ENCODE measurements at places on chromosomes 1 and 21.

- no peak for DNase-seq
Observed at GRCh38 chr1:209609791-209610630, 26.5 kb downstream of the CAMK1G start.

- DNase-seq = no peak
Observed at GRCh38 chr1:12507631-12508030, 110.4 kb downstream of the DHRS3 start.

DNA sequence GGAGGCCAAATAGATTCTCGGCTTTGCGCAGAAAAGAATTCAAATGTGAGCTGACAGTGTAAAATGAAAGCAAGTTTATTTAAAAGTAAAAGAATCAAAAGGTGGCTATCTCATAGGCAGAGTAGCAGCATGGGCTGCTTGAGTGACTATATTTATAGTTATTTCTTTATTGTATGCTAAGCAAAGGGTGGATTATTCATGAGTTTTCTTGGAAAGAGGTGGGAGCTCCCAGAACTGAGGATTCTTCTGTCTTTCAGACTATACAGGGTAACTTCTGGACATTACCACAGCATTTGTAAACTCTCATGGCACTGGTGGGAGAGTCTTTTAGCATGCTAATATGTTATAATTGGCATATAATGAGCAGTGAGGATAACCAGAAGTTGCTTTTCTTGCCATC is 659.9 kb downstream of the RWDD3 start:
- no peak for DNase-seq

- DNase-seq = no peak
Observed at GRCh38 chr1:118558933-118559332, 373.9 kb upstream of the SPAG17 start.

GRCh38 chr1:91885213-91885715 is 687 bp downstream of the TGFBR3 start:
- DNase-seq = no peak

GRCh38 chr1:154864189-154864975 is 5.7 kb downstream of the KCNN3 start:
- DNase-seq = no peak

GRCh38 chr1:53278298-53278725 is 40.0 kb upstream of the MAGOH start:
- peak; percentile 55 for DNase-seq

DNA sequence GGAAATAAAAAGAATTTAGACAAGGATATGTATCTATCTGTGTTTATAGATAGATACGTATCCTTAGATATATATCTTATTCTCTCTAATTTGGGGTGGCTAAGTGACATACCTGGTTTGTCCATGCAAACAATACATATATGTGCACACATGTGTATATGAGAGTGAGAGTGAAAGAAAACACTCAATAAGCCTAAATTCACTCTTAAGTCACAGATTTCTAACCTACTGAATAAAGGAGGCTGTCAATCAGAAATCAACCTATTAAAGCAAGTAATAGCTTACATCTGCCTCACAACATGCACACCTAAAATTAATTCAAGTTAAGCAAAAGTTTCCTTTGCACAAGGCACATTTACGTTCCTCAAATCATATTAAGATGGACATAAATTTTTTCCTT is 106.9 kb upstream of the LBR start:
- no peak for DNase-seq

DNA sequence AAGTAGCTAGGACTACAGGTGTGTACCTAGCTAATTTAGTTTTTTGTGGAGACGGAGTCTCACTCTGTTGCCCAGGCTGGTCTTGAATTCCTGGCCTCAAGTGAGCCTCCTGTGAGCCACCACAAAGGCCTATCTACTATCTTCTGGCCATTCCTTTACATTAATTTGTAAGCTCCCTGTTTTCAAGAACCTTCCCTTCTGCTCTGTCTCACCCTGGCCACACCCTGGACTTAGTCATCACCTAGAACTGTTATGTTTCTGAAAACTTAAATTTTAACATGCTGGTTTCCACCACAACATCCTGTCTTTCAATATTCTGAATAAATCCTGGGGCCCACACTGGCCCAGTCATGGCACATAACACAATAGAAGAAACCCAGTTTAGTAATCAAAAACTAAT is 4.9 kb upstream of the B4GALT3 start:
- peak; percentile 26 for DNase-seq

GRCh38 chr1:229342656-229343569 is at the start of gene CCSAP:
Gene CCSAP, minus strand, starts transcription at chr1:229343047. Its CDS starts 582 bp downstream, at chr1:229342465.
- peak; percentile 26 for DNase-seq

DNA sequence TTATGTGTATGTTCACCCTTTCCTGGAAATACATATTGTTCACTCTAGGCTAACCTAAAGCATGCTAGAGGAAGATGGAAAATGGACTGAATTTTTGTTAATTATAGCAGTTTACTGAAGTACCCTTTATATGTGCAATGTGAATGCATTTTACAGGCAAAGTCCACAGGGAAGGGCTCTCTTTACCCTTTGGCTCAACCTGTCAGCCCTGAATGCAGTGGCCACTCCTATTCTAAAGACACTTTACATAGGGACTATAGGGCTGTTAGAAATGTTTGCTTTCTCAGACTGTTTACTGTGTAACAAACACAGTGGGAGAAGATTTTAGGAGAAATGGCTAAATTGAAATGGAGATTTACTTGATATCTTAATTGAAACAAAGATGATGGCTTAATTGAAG is 78.5 kb downstream of the BRINP2 start:
- no peak for DNase-seq

GRCh38 chr1:17356387-17357026 is 15.5 kb upstream of the PADI6 start:
- DNase-seq = no peak

DNA sequence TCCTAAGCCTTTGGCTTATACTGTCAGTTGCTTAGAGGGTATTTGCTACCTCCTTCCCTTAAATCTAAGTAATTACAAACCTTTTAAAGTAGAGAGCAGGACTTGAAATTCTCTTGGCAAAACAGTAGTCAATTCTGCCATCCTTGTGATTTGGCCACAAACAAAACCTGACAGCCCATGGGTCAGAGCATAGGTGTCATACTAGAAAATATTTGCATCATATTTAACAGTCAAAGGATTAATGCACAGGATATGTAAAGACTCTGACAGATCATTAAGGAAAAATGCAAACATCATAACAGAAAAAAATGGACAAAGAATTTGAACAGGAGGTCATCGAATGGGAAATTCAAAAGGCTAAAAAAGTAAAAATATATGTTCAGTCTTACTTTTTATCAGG is 50.5 kb downstream of the ZFYVE9 start:
- DNase-seq = no peak

DNA sequence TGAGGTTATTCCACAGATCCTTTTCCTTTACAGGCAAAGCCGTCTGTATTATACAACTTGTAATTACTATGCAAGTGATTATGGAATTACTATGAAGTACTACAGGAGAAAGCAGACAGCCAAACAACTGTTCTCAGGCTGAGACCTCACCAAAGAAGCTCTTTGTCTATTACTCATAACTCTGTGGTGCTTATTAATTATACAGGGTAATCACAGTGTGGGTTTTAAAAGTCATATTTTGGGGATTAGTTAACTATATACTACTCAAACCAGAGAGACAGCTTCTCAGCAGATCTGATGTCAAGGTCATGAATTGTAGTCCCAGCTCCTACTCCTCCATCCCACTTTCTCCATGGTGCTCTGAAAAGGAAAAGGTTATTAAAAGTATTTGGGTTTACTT is 49.6 kb downstream of the CTTNBP2NL start:
- DNase-seq = no peak

DNA sequence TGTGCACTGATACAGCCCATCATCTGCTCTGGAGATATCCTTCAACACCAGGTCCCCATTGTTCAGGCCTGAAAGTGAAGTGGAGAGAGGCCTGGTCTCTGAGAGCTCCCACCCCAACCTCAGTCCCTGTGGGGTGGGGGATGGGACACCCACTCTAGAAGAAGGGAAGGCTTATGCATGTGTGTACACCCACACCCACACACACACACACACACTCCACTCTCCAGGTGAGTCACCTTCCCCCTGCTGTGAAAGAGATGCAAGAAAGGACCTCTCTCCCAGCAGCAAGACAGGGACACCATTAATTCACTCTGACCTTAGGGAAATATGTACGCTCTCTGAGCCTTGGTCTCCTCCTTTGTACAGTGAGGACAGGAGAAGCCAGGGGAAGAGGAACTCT is 5.9 kb downstream of the VSIG8 start:
- DNase-seq = no peak

DNA sequence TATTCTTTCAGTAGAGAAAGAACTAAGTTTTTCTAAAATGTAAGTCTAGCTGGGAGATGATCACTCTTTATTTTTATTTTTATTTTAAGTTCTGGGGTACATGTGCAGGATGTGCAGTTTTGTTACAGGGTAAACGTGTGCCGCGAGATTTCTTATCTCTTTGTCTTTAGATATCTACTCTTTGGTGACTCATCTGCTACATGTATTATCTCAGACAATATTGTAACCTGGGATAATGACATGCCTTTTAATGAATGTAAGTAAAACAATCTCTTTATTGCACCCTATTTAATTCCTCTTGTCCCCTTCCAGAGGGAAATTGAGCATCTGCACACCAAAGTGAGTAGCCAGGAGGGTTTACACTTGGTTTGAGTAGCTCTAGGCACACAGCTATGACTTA is 9.4 kb downstream of the CR2 start:
- no peak for DNase-seq

GRCh38 chr1:205504311-205505075 is at the start of gene CDK18:
Gene CDK18, plus strand, starts transcription at chr1:205504669. Its CDS starts 18,499 bp downstream, at chr1:205523168.
- DNase-seq = no peak

DNA sequence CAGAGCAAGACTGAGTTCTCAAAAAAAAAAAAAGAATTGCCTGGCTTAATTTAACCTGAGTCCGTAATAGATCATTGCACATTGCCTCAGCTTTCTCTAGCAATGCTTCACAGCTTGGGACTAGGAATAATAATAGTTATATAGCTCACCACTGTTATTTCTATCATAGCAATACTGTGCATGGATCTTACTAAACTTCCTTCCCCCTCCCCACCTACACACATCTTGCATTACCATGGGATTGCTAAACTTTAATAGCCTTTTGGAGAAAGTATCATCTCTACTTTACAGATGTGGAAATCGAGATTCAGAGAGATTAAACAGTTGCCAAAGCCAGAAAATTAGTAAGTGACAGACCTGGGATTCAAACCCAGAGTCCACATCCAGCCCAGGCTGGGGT is 99.4 kb downstream of the ATP5PO start:
- DNase-seq = no peak

- no peak for DNase-seq
Observed at GRCh38 chr1:169340882-169341281, 26.7 kb downstream of the NME7 start.

DNA sequence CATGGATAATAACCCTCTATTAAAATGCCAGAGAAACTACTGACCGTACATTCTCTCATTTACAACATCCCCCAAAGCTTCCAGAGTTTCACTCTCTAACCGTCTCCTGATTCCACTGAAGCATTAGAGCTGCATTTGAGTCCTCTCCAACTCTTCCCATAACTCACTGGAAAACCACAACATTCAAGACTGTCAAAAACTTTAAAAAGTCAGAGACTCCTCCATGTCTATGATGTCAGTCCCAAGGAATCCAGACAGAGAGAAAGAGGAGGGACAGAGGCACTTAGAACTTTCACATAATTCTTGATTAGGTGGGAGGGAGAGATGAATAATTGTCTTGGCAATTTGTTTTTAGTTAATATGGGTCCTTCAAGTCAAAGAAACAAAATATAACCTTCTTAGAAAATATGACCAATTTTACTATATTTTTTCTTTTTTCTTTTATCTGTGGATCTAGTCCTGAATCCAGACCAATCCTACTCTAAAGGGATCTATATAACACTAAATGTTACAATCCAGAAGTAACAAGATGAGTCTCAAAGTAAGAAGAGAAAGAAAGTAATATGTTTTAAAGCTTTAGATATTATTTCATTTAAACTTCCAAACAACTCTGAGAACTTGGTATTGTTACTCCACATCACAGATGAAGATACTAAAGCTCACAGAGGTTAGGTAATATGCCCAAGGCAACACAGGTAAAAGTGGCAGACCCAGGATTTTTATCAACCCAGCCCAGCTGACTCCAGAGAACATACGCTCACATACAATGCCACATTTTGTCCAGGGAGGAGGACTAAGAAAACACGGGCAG is 23.8 kb downstream of the OTUD7B start:
- DNase-seq = no peak

GRCh38 chr1:205954819-205955404 is 11.7 kb upstream of the SLC26A9 start:
- no peak for DNase-seq

DNA sequence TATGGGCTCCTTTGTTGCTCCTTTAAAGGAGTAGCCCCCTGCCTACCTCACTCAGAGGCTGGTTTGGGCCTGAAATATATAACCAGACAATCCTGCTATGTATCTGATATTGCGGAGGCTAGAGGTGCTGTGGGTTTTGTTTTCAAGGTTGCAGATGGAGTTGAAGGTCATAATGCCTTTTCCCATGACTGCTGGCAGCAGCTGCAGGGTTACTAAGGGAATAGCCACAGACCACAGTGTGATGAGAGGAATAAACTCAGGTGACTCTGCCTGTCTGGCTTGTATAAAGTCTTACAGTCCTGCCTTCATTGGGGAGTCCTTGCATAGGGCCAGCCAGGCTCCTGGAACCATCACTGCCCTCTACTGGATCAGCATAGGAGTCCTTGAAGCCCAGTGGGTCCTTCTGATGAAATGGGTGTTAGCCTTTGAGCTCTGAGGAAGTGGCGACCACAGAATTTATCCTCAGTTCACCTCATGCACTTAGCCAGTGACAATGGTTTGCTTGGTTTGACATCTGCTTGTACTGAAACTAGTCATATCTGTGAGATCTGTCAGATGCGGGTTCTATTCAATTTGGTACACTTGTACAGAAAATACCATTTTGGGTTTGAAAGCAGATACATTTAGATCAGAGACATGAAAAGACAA is 174.4 kb upstream of the HMCN1 start:
- DNase-seq = no peak

- no peak for DNase-seq
Observed at GRCh38 chr1:73909043-73909562, 288.9 kb downstream of the LRRIQ3 start.
